Effector memory CD4-positive, alpha-beta T cell (primary cell): ENCODE measurements at places on chromosomes 3 and 15.

GRCh38 chr3:99413504-99413903 lies 224.9 kb upstream of the COL8A1 start:
- no peaks in the 10 kb centered on the region for H3K27me3 ChIP-seq
- no peak overlapping the region for H3K4me3 ChIP-seq
- no peaks in the 10 kb centered on the region for H3K4me1 ChIP-seq
- no peak overlapping the region for H3K27ac ChIP-seq

DNA sequence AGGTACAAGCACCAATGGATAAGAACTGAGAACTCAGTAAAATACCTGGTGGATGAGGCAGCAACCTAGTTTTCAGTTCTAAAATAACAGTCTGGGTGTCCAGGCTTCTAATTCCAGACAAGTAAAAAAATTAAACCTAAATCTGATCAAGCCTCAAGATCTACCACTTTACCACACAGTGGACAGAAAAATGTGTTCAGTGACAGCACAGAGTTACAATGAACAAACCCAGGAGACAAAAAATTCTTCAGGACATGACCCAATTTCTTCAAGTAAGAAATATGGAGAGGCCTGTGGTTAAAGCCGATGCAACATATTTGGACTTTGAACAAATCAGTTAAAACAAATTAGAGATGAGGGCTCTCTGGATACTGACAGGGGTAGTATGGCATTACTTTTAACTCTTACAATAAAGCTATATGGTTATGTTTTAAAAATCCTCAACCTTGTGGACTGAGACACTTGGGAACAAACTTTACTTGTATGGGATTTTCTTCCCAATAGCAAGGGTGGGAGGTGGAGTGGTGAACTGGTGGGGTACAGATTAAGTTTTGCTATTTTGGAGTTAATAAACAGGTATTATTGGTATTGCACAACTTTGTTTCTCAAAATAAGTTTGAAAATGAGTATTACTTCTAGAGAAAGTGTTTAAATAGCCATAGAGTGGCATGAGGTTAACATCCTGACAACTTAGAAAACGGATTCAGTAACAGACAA lies 14.2 kb downstream of the CCNL1 start:
- DNase-seq = no peak
- H3K4me3 ChIP-seq = no peak overlapping the region
- H3K36me3 ChIP-seq = peaks cover 75% of the 10 kb centered on the region
- H3K27ac ChIP-seq = no peak overlapping the region
- no peaks in the 10 kb centered on the region for H3K4me1 ChIP-seq
- no peaks in the 10 kb centered on the region for H3K27me3 ChIP-seq

DNA sequence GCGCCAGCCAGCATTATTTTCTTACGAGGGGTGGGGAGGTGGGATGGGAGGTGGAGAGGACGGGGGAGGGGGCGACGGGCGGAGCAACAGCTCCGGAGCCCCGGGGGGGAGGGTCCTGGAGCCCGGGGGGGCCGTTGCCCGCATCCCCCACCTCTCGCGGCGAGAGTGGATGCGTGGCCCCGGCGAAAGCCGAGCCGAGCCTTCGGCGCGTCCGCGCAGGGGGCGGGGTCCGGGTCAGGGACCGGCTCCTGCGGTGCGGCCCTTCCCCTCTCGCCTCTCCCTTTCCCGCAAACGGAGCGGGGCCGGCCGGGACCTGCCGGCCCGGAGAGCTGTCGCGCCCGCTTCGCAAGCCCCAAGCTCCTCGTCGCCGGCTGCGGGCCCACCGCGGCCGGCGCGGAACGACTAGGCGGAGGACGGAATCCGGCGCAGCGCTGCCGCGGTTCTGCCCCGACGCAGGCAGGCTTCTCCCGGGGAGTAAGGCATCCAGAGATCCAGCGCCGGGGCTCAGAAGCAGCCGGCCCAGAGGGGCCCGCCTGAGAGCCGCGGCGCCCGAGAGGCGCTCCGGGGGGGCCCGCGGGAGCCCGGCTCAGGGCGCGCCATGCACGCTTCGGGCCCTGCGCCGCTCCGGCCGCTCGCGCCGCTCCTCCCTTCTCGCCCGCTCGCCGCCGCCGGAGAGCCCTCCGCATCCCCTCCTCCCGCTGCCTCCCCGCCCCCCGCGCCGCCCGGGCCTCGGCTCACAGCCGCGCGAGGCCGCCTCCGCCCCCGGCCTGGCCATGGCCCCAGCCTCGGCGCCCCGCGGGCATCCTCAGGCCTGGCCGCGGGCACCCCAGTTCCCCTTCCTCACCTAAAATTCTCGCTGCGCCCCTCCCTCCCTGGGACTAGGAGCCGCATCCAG lies 459 bp upstream of the ADCY5 start:
- H3K4me1 ChIP-seq = no peaks in the 10 kb centered on the region
- H3K27me3 ChIP-seq = peaks cover 44% of the 10 kb centered on the region
- no peak for DNase-seq
- no peaks in the 10 kb centered on the region for H3K36me3 ChIP-seq

DNA sequence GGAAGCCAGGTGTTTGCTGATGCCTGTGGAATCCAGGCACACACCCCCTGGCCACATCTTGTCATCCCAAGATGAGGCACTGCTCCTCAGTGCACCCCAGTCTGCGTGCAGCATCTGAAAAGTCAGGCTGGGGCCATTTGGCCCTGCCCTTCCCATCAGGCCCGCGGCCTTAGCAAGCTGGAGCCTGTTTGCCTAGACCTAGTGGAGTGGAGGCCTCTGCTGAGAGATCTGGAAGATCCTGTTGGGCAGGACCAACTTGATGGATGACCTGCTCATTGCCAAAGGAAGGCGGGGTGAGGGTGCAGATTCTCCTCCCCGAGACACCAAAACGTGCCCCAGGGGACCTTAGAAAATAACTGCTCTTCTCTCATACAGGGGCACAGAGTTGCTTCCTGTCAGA lies 220.2 kb downstream of the SHQ1 start:
- H3K27ac ChIP-seq = no peak overlapping the region
- no peak for DNase-seq
- H3K27me3 ChIP-seq = no peaks in the 10 kb centered on the region
- H3K36me3 ChIP-seq = no peaks in the 10 kb centered on the region
- no peak overlapping the region for H3K4me3 ChIP-seq

DNA sequence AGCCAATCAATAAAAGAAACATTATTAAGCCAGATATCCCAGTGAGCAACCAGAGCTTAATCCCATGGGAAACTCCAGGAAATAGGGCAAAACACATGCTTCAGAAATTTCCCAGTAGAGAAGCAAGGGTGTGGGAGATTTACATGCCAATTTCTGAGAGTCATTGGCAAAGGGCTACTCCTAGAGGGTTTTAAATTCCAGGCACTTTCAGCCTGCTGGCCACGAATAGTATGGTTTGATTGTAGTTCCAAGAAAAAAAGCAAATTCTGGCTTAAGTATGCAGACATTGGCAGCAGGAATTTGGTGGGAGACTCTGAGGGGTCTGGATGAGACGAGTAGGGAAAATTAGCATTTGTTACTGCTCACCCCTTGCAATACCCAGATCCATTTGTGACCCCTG lies 402.1 kb upstream of the SUCLG2 start:
- no peaks in the 10 kb centered on the region for H3K27me3 ChIP-seq
- H3K4me3 ChIP-seq = no peak overlapping the region
- H3K36me3 ChIP-seq = no peaks in the 10 kb centered on the region
- no peak for DNase-seq

DNA sequence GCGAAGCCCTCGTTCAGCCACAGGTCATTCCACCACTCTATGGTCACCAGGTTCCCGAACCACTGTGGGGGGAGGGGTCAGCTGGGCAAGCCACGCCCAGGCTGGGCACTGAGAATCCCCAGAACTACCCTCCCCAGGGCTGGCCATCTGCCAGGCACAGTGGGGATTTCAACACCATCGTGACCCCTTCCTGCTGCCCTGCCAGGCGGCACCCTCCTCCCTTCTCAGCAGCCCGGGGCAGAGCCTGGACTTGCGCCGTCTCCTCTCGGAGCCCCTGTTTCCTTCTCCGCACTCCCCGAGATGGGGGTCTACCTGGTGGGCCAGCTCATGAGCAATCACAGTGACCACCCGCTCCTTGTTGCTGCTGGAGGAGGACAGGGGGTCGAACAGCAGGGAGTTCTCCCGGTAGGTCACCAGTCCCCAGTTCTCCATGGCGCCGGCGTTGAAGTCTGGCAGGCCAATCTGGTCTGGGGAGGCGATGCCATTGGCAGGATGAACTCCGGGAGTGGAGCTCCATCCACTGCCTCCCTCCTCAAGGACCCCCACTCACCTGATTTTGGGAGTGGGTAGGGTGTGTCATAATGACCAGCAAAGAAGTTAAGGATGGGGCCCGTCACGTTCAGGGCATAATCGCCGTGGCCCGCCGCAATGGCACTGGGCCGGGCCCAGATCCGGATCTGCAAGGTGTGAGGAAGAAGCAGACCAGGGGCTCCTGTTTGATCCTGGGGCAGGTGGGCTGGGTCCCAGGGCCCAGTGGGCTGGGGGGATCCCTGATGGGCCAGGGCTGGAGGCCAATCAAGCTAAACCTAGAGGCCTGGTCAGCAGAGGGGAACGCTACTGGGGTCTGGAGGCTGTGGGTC lies 10.5 kb downstream of the ANPEP start:
- H3K27me3 ChIP-seq = no peaks in the 10 kb centered on the region
- H3K4me3 ChIP-seq = no peak overlapping the region
- H3K27ac ChIP-seq = no peak overlapping the region
- no peaks in the 10 kb centered on the region for H3K4me1 ChIP-seq
- H3K36me3 ChIP-seq = no peaks in the 10 kb centered on the region

DNA sequence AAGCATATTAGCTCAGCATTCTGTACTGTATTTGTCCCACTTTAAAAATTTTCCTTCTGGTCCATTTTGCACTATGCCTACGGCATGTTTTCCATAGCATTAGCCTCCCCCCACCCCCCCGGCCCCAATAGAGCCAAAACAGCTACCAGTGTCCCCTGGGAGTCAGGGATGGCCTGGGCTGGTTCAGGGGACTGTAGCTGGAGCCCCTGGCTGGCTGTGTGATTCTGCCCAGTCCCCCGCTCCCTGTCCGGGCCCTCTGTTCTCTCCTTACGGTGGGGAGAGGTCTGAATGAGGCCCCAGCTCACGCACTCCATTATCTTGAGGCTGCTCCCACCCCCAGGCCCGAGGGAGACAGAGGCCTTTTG lies 70.1 kb downstream of the KLF15 start:
- no peaks in the 10 kb centered on the region for H3K4me1 ChIP-seq
- no peak for DNase-seq
- H3K27me3 ChIP-seq = peaks cover 6% of the 10 kb centered on the region
- no peaks in the 10 kb centered on the region for H3K36me3 ChIP-seq

DNA sequence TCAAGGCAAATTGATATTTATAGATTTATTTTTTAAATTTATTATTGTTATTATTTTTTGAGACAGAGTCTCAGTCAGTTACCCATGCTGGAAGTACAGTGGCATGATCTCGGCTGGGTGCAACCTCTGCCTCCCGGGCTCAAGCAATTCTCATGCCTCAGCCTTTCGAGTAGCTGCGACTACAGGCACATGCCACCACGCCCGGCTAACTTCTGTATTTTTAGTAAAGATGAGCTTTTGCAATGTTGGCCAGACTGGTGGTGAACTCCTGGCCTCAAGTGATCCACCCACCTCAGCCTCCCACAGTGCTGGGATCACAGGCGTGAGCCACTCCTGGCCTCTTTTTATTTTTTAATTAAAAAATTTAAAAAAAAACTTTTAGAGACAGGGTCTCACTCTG lies 19.0 kb downstream of the SPG21 start:
- H3K4me3 ChIP-seq = no peak overlapping the region
- peaks cover 55% of the 10 kb centered on the region for H3K36me3 ChIP-seq

- no peaks in the 10 kb centered on the region for H3K27me3 ChIP-seq
- no peaks in the 10 kb centered on the region for H3K36me3 ChIP-seq
- no peak overlapping the region for H3K4me3 ChIP-seq
- no peak for DNase-seq
- H3K4me1 ChIP-seq = no peaks in the 10 kb centered on the region
Measured at GRCh38 chr3:148214705-148215104, 483.0 kb upstream of the AGTR1 start.
